IPS DF 6.9 (cell line): ENCODE measurements at places on chromosomes 7 and 10.

DNA sequence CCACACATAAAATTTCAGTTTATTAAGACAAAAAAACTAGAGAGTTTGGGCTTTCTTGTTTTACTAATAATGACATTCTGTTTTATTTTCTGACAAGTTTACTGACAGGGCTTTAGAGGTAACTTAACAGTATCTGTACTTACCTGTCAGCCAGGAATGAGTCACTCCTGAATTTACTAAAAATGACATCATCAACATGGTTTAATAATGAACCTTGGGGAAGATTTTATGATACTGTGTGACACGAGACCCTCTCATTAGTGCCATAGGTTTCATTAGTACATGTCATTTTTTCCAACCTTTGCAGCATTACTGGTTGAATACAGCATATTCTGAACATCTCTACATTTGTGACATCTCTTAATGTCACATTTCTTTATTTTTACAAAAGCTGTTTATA is 131.1 kb downstream of the KCND2 start:
- no peak for DNase-seq

DNA sequence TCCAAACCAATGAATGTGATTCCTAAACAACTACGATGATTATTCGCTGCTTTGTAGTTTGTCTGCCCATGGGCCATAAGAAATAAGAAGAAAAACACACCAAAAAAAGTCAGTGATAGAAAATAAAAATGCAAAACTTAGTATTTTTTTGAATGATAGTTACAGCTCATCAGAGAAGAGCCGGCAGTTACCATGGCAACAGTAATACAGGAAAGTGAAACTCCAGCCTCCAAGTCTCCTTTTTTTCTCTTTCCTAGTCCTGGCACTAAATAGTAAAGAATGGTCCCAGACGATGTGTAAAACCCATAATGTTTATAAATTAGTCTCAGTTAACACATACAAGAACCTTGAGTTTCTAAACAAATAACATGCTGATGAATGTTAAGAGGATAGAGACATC is 21.6 kb upstream of the LHFPL3 start:
- no peak for DNase-seq

DNA sequence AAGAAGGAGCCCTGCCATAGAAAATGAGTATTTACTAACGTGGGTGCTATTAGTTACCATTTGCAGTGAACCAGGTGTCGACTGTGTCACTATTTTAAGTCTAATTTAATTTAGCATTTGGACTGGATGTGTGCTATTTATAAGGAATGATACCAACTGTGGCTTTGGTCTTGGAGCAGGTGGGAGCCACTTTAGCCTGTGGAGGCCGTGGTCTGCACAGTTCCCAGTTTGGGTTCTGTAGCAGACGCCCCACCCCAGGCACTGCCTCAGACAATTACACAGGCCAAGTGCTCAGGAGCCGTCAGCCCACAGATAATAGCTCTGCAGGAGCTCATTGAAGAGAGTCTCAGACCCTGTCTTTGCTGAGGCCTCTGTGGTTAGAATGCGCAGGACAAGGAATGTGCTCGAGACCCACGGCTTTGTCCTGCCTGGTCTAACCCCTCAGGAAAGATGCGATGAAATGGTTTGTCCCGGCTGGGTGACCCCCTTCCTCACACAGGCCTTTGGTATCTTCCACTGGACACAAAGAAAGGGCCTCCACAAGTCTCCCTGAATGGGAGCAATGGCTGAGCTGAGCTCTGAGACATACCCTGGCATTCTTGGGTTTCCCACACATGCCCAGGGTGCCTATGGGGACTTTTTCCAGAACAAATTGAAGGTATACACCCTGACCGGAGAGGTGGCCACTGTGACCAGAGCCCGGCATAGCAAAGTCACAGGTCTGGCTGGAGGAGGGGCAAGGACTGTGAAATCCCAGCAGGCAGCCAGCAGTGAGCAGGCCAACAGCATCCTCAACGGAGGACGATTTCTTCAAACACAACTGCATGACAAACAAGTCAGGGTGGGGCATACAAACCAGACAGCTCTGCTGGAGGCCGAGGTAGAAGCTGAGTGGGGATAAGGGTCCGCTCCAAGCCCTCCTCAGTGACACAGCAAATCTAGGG is 251.2 kb downstream of the ARHGAP12 start:
- peak; percentile 41 for DNase-seq

DNA sequence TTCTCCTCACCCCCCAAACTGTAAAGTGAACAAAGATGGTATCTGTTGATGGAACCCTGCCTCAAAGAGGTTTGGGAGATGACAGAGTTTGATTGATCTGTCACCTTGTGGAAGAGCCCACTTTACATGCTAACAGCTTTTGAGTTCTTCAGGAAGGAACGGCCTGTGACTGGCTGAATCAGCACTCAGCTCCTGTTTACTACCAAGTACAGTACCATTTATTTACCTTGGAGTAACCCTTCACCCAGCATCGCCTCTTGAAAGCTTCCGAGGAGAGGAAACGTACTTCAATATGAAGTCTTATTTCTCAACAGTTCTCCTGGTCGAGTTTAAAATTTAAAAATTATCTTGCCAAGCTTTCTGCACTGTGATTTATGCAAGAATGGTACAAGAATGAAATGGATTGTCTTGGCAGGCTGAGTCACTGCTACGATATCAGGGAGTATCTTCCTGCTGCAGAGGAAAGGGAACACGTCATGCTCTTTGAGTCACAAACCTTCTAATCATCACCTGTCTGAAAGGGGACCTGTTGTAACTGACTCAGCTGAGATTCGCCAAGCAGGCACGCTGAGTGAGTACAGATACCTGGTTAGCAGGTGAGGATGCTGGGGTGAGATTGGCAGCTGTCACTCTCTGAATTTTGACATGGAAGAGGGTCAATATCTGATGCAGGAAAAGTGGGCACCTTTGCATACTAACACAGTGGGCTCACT is 30.1 kb downstream of the KLF6 start:
- no peak for DNase-seq

DNA sequence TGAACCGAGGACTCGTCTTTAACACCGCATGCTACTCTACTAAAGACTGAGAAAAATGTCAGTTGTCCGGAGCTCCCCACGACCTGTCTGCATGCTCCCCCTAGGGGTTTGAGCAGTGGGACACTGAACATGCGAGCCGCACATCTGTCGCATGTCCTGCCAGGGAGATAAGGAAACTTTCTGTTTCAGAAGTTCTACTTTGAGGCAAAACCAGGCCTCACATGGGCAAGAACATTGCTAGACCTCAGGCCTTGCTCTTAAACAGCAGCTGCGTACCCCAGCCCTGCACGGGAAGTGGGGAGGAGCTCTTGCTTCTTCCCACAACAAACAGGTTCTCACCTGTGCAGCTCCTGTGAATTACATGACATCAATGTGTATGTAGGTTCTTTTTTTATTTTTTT is 30.3 kb upstream of the HERPUD2 start:
- no peak for DNase-seq

DNA sequence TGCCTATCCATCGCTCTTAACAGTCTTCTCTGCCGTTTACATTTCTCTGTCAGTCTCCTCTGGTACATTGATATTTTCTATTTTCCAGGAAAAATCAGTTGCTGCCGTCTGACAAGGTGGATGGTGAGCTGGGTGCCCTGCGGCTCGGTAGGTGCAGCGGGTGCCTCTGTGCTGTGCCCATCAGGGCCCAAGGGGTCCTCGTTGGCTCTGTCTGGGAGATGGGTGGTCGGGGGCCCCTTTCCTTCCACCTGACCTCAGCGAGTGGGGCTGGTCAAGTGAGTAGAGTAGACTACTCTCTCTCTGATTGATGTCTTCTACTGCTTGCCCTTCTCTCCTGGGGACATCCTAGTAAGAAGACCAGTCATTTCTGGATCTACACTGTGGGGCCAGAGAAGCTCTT is 57.4 kb downstream of the MINDY4 start:
- no peak for DNase-seq

- no peak for DNase-seq
Measured at GRCh38 chr7:108329514-108329913, 126.7 kb downstream of the NRCAM start.

DNA sequence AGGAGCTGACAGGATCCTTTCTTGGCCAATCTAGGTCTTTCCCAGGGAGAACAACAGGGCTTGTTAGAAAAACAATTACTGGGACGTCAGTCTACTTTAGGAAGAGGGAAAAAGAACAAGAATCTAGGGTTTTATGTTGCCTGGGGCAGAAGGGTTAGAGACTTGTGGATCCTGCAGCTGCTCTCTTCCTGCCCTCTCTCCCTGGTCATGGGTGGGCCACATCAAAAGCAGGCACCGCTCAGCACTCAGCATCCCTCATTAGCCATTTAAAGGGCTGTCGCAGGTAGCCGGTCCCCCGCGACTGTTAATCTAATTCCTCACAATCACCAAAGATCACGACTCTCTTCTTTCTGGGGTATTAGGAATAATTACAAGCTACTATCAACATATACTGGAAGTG is 631.9 kb downstream of the CALN1 start:
- no peak for DNase-seq

DNA sequence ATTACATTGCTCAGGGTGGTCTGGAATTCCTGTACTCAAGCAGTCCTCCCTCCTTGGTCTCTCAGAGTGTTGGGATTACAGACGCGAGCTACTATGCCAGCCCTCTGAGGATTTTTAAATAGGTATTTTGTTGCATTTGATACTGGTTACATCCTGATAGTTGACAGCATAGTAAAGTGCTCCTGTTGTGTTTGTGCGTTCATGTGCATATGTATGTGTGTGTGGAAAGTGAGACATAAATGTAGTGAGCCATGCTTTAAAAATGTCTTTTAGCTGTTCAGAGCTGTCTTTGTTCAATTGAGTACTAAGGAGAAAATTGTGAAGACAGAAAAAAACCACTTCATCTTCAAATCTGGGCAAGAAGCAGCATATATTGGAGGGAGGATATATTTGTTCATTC is 27.8 kb downstream of the ZNRF2 start:
- no peak for DNase-seq

GRCh38 chr7:48964074-48964473 is 39.7 kb downstream of the CDC14C start:
- DNase-seq, result no peak
